NCI-H1930 (cell line): ENCODE measurements at places on chromosomes 6 and 20.
A peak's percentile ranks its signal among the peaks of the same experiment; 100 is the strongest.

DNA sequence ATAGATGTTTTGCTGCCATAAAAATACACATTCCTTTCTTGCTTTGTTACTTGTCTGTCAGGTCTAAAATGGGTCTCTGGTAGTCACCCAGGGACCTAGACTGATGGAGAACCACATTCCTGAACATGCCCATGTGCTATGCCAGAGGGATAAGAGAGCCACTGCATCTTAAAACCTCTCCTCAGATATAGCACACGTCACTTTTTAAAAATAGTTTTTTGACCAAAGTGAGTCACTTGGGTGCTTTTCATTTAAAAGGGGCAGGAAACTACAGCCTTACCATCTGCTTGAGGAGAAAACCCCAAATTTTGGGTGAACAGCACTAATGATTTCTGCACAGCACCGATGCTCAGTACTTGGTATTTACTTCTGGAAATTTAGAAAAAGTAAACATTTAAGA lies 197.8 kb downstream of the OGFRL1 start:
- DNase-seq, result no peak

- DNase-seq, result peak; percentile 64
These were observed 45.4 kb downstream of the MDFI start for GRCh38 chr6:41683523-41684310.

GRCh38 chr6:80942911-80943310 lies 809.6 kb downstream of the TENT5A start:
- no peak for DNase-seq

GRCh38 chr6:137291441-137291840 lies 72.3 kb upstream of the IFNGR1 start:
- DNase-seq, result no peak

GRCh38 chr6:72642435-72642834 lies 20.6 kb downstream of the KCNQ5 start:
- no peak for DNase-seq

- DNase-seq, result no peak
These were observed 2.8 kb upstream of the LRRC1 start for GRCh38 chr6:53792016-53792415.

- DNase-seq, result no peak
These were observed 163.2 kb downstream of the MRPL14 start for GRCh38 chr6:43963877-43964658.

GRCh38 chr6:169960886-169961611 lies 209.6 kb downstream of the ERMARD start:
- no peak for DNase-seq

DNA sequence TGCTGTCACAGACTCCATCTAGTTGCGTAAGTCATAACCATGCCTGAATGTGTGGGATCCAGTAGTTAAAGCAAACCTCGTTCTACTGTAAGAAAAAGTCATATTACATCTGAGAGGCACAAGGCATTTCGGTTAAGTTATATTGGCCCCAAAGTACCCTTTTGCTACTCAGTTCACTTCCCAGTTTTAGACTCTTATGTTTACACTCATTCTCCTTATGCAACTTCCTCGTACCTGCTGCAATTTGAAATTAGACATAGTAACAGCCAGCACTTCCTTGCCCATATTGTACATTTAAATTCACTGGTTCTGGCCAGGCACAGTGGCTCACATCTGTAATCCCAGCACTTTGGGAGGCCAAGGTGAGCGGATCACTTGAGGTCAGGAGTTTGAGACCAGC lies 37.0 kb downstream of the PEX7 start:
- no peak for DNase-seq

- DNase-seq, result no peak
These were observed 66.0 kb downstream of the KIZ start for GRCh38 chr20:21191839-21192238.

DNA sequence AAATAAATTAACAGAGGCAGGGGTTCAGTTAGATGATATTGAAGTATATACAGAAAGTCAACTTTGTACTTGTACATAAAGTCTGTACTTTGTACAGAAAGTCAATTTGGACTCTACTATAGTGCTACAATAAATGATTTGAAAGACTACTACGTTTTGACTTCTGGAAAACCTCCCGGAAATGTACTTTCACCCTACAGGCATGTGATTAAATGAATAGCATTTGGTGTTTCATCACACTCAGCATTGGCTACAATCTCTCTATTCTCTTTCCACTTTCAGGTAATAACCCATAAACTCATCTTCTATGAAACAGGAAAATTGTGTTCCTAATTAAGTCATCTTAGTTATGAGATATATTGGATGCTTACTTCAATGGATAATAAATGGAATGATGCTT lies 25.6 kb upstream of the MC3R start:
- no peak for DNase-seq

GRCh38 chr20:60116128-60116909 lies 158.1 kb downstream of the CDH26 start:
- no peak for DNase-seq

GRCh38 chr6:19342616-19343015 lies 494.6 kb upstream of the ID4 start:
- DNase-seq, result no peak

DNA sequence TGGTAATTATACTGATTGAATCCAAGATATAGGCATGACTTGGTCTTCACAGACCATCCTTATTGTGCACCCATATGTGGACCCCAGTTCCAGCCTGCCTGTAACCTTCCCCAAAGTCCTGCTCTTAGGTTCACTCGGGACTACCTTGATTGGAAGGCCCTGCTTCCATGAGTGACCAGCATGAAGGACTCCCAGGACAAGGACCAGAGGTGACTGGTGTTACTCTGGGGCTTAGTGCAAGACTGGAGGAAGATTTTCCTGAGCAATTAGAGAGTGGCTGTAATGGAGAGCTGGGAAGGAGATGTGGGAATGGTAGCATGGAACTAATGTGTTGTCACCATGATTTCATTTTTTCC lies 15.1 kb downstream of the BRD2 start:
- DNase-seq, result no peak

DNA sequence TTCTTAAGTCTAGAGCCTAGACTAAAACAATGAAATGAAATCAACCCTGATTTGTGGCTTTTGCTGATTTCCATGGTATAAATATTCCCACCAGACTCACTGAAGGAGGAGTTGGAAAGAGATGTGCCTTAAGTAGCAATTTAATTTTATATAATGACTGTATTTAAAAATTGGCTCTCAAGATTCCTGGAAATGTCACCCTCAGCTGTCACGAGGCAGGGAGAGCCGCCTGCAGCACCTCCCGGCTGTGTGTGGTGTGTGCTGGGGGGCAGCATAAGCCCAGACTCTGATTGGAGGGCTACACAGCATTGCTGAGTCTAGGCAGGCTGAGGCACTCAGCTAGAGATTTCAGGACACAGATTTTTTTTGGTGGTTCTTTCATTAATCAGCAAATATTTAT lies 40.6 kb upstream of the TMEM181 start:
- DNase-seq, result no peak

DNA sequence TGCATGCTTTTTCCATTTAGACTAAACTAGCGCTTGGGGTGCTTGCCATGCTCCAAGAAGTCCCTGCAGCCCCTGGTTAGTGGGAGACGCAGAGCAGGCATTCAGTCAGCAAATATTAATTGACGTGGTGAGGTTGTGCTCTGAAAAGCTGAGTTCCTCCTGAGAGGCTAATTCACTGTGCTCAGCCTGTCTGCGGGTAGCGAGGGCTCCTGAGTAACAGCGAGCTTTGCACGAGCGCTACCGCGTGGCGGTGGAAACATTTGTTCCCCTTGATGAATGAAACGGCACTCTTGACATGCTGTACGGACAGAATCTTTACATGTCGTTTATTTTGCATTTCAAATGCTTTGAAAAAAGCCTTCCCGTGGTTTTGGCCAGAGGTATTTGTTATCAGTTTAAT lies 170.6 kb upstream of the AGPAT4 start:
- DNase-seq, result no peak

GRCh38 chr20:60804918-60805630 lies 447.0 kb upstream of the CDH4 start:
- DNase-seq, result no peak

GRCh38 chr6:143331362-143331761 lies 119.1 kb downstream of the ADAT2 start:
- no peak for DNase-seq

DNA sequence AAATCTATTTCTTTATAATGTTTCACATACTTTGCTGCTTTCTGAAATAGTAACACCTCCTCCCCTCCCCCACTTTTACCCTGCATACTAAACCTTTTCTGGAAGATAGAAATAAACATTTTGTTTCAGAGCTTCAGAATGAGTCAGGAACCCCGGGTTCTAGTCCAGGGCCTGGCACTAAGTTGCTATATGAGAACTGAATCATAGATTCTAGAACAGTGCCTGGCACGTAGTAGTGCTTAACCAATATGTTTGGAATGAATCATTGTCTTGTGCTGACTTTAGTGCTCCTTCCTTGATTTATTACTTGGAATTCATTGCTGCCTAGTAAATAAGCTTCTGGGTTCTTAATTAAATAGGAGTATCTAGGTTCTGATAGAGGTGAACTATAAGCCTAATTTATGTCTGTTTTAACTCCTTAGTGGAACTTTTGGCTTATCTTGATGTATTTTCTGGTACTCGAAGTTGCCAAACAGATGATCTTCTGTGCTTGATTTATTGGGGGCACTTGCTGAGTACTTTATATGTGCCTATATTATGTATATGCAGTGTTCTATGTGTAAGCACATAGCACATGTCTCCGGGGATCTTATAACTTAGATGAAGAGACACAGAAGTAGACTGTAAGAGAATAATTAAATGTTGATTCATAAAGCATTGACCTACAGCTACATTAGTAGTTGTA lies 18.6 kb downstream of the TAB2 start:
- no peak for DNase-seq

DNA sequence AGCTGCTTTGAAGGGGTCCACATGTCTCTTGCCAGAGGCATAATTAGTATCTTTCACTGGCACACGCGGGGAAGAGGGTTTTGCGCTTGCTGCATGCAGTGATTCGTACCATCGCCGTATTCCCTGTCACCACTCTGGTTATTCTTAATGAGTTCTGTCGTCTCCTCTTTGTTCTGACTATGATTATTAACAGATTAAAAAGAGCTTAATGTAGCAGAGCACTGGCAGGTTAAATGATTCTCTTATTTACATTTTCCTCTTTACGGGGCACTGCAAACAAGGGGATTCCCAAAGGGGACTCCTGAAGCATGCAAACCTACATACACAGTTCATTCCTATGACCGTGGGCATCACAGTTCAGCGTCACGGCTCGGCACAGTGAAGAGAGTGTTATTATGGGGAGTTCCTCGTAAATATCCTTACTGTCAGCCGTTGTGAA lies 204.8 kb downstream of the DTNBP1 start:
- DNase-seq, result no peak

DNA sequence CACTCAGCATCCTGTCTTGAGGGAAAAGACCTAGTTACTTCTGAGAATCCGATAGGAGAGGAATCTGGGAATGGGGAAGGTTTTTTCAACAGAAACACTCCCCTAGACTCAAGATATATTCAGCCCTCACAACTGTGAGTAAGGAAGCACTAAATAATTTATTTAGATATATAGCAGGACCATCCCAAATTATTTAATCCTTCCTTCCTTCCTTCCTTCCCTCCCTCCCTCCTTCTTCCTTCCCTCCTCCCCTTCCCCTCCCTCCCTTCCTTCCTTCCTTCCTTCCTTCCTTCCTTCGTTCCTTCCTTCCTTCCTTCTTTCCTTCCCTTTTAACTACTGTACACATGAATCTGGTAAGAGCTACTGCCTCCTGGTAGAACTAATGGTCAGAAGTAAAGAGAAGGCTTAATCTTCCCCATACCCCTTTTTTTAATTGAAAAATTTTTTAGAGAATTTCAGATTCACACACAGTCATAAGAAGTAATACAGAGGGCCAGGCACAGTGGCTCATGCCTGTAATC lies 10.1 kb downstream of the SLC24A3 start:
- no peak for DNase-seq

GRCh38 chr6:12974551-12974950 lies 258.0 kb downstream of the PHACTR1 start:
- no peak for DNase-seq

DNA sequence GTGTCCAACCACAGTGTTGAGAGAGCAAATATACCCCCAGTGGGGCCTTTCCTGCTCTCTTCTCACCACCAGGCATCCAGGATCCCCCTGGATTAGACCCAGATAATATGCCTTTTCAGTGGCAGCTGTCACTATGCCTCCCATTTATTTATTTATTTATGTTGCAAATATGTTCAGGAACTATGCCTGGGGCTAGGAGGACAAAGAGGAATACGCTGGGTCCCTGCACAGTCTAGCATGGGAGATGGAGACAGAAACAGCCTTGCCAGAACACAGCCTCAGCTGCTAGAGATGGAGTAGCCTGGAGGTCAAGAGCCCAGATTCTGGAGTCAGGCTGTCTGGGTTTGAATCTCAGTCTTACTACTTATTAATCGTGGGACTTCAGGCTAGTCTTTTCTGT lies 74.6 kb upstream of the LRFN2 start:
- no peak for DNase-seq

- no peak for DNase-seq
These were observed 79.7 kb downstream of the MMS22L start for GRCh38 chr6:97203343-97203742.

- no peak for DNase-seq
These were observed 44.3 kb downstream of the KIAA1755 start for GRCh38 chr20:38216201-38216600.

DNA sequence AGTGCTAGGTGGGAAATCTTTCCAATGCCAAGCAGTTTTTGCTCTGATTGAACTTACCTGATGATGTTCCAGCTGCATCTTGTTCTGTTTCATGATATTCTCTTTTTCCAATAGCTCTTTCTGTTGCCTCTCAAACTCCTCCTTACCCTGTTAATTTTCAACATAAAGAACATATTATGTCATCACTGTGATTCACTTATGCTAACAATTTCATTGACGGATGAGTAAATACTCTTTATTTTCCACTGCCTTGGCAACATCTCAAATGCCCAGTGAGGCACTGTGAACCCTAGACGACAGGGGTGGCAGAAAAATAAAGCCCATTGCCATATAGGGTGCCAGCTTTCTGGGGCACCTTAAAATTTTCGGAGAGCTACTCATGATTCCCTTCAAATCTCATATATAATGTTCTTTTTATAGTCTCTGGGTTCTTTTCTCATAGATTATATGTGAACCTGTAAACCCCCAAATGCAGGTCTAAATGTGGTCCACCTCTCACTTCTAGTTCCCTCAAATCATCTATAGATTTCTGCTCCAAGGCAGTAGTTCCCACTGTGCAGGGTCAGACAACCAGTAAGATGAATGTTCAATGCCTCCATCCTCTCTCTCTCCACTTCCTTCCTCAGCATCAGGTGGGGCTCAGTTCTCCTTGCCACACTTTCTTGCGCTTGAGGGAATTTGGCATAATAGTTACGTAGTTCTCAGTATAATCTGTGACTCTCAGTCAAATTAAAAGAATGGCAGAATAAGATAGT lies 44.1 kb downstream of the NEDD9 start:
- DNase-seq, result no peak

- peak; percentile 70 for DNase-seq
These were observed 110.9 kb upstream of the JAG1 start for GRCh38 chr20:10784554-10785183.

GRCh38 chr6:41214559-41215238 lies 13.4 kb upstream of the TREML4 start:
- no peak for DNase-seq

DNA sequence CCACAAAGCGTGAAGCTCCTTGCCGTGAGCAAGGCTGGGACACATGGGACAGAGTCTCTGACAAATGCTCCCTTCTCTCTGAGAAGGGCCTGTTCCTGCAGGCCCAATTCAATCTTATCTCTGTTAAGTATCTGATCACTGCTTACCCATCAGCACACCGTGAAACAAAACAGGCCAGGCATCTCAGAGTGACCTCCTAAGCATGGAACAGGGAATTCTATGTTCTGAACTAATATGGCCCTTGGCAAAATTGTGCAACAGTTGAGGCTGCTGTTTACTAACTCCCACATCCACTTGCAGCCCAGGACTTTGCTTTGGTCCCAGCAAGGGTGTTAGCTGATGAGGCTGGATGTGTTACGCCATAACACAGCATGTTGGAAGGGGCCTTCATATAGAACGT lies 79.2 kb downstream of the GCLC start:
- no peak for DNase-seq
